ENCODE measurements at places on chromosomes 6 and 20.

DNA sequence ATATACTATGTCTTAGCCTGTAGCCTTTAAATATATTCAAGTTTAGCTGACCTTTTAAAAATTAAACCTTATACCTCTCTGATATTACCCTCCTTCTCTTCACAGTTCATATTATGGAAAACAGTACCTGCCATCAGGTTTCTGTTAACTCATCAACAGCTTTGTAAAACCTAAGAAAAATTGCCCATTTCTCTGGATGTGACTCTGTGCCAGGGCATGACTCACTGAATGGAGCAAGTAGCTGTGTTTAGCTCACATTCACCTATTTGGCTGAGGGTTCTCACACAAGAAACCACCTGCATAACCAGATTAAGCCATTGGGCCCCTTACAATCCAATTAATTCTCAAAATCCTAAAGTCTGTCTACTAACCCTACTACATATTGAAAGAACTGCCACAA is 678.8 kb upstream of the MARCKS start:
- no peak for DNase-seq

GRCh38 chr6:157615420-157615769 is 207.7 kb upstream of the SNX9 start:
- no peak for DNase-seq

DNA sequence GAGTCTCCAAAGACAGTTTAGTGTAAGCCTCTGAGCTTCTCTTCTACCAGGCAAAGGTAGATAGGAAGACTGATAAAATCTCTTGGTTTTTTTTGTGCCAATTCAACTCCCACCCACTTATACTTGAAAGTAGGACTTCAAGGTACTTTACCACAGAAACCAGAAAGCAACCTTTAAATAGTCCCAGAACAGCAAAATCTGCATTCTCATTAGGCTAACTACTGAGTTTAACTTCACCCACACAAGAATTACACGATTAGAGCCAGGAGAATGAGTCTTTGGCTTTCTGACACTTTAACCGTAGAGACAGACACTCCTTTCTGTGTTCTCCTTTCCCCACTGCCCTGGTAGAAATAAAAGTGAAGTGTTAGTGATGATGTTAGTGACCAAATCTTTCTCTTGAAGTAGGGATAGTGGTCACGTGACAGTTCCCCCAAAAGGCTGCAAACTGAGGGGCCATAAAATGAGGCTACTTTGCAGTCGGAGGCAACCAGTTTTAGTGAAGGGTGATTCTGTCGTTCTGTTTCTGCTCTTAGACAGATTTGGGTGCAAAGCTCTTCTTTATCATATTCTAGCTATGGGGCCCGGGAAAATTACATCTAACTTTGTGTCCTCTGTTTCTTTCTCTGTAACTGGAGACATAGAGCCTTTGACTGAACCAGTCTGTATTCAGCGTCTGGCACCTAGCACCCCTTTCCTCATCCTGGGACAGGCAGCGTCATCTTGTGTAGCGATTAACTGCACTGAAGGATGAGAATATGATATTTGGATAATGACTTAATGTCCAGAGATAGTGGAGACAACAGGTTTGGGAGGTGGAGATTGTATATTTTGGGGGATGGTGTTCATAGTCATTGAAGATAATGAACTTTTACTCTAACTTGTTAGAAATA is 206.4 kb upstream of the CITED2 start:
- no peak for DNase-seq

DNA sequence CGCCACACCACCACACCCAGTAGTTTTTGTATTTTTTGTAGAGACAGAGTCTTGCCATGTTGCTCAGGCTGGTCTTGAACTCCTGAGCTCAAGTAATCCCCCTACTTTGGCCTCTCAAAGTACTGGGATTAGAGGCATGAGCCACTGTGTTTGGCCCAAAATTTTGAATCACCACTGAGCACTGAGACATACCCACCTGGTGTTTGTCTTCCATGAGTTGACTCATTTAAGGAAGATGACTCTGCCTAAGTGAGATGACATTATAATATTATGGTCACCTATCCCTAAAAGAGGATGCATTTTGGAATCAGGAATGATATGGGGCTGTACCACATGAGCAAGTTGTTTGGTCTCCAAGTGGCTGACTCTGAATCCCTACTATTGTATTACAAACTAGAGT is 54.6 kb upstream of the RNF217 start:
- no peak for DNase-seq

DNA sequence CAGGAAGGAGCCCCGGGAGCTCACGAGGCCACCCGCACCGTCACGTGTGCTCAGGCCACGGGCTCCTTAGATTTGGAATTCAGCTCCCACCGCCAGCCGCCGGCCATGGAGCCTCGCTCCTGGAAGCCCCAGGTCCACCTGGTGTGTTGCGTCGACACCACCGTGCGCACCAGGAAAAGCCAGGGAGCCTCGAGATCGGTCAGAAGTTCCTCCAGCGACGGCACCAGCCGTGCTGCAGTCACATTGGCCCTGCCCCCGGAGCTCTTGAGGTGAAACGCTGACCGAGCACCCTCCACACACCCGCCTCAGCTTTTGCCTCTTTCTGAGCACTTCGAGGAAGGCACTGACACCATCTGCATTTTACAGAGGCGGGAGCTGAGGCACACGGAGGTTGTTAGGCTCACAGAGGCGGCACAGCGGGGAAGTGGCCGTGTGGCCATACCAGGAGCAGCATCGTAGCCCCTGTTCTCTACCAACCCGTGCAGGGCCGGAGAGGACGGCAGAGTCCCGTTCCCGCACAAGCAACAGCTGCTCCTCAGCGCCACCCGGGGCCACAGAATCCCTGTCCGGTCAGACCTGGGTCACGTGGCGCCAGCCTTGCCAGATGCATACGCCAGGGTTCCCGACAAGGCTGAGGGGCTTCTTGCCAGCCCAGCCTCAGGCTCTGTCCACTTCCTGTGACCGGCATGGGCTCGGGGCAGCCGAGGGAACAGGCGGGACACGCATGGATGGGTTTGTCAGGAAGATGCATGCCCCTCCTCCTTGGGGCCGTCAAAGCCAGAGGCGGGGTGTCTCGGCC is 7.6 kb downstream of the NKAIN4 start:
- peak; percentile 63 for DNase-seq

Data from iPS-NIHi11 (cell line).